Left cardiac atrium (tissue), 4 donors: ENCODE measurements at places on chromosomes 6 and 20. TPM values are rescaled to one million over a fixed set of nuclear protein-coding genes. Genes with fewer than 3 reads are reported as not detected.
A peak's percentile ranks its signal among the peaks of the same experiment; 100 is the strongest.

DNA sequence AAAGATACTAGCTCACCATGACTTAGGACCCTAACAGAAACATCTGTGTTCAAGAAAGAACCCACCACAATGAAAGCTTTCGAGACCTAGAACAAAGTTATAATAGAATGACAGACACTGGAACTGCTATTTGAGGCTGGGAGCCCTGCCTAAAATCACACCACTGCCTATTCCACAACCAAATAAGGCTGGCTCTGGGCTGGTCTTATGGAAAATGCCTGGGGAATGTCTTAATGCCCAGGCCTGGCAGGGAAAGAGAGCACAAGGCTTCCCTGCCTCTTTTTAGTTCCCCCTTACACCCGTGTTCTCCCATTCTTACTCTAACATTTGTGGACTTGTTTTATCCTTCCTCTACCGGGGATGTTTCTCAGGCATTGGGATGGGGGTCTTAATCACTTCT, 5.6 kb upstream of the METTL24 start:
- no peak for DNase-seq

DNA sequence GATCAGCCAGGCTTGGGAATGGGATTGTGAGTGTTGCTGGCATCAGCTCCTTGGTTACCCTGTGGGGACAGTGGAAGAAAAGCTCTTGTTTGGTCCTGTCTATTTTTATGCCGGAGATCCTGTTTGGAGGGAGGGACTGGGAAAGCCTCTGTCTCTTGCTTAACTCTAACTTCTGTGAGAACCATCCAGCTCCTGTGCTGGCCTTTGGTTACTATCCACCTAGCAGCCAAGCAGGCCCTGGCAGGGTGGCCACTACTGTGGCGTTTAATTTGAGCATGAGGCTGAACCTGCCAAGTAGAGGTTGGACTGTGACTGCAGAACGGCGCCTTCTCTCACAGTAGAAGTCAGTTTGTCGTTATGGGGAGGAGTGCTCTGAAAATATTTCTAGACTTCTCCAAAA, 193.3 kb downstream of the UTRN start:
- DNase-seq: peak; percentile 45

DNA sequence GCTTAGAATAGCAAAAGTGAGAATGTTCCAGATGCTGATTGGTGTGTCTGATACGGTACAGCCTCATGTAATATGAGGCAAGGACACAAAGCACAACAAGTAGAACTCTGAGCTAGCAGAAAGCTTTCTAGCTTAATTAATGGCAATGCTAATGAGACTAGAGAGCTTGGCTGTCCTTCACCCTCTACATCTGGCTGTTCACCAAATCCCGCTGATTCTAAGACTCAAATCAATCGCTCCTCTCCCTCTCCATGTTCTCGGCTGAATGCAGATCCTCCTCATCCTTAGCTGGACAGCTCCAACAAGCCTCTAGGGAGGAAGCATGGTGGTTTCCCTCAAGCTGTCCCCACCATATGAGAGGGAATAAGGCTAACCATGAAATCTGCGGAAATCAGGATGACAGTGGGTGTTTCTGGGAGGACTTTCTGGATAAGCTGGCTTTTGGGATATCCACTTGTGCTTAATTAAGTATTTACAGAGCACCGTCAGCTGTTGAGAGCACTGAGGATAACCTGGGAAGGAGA, 128.9 kb downstream of the FOXC1 start:
- no peak for DNase-seq

- DNase-seq: no peak
Observed at GRCh38 chr6:7132398-7133035, 24.8 kb downstream of the RREB1 start.

DNA sequence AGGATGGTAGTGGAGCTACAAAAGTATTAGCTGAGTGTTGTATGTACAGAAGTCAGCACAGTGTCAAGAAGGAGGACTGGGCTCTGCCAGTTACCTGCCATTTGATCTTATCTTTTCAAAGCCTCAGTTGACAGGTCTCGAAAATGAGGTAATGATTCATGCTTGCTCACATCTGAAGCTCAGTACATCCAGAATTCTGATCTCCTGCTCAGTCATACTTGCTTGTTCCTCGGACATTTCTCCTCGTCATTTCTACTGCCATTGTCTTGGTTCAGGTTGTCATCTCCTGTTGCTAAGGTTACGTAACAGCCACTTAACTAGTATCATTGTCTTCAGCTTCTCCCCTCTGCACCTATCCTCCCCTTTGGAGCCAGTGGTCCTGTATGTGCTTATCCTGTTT, 89.5 kb downstream of the SLX4IP start:
- no peak for DNase-seq

DNA sequence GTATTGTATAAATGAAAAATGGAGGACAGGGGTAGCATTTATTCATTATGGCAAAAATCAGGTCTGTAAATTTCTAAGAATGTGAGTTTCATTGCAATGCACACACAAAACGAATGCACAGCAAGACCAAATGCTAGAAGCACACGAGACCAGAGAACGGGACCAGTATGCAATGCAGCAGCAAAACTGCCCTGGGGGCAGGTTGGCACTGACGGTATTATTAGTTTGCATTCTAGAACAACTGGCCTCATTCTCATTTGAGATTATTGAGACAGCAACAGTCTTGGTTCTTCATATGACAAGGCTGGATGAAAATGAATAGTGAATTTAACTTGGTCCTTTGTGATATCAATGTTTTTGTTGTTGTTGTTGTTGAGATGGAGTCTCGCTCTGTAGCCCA, 9.0 kb upstream of the MTRES1 start:
- no peak for DNase-seq

DNA sequence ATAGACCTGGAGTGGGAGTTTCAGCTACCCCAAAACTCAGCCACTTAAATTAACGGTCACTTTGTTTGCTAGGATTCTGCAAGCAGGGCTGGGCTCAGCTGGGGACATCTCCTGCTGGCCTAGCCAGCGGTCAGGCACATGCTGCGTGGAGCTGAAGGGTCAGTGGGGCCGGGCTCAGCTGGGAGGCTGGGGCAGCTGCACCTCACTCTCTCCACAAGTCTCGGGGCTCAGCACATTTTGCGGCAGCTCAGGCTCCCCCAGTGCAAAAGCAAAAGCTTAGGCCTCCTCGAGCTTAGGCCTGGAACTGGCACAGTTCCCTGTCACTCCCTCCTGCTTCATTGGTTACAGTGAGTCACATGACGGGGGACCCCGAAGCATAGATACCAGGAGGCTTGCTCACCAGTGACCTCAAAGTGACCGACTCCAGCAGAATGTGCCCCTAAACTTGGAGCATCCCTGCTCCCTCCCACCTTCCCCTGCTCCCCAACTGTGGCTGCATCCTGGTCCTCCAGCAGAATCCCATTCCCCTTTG, 80.6 kb upstream of the CST7 start:
- DNase-seq: no peak

DNA sequence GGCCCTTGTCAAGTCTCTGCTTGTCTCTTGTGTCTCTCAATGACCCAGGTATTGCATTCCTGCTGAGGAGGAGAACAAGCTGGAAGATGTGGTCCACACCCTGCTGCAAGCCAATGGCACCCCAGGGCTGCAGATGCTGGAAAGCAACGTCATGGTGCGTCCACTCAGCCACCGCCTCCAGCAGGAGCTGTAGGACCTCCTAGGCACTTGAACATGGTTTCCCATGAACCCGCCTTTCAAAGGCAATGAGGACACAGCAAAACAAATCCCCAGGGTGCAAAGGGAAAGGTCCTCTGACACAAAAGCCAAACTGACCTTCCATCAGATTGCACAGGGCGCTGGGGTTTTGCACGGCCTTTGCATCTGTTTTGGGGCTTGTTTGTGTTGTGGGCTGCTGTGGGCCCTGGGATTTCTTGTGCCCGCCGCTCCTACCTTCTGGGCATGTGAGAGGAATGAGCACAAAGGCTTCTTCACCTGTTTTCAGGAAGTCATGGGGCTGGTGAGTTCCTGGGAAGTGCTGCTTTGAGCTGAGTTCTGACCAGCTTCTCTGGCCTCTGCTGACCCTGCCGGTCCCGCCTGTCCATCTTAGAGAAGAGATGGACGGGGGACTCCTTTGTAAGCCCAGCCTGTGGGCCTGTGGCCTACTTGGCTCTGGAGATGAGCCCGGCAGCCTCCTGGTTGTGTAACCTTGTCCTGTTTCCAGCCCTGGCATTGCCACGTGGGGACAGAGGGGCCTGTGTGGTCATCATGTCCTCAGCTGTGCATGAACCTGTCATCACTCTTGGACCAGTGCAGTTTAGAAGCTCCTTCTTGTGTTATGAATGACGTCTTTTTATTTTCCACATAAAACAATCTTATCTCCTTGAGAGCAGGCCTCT, 151.3 kb downstream of the DTNBP1 start:
- DNase-seq: peak; percentile 76

DNA sequence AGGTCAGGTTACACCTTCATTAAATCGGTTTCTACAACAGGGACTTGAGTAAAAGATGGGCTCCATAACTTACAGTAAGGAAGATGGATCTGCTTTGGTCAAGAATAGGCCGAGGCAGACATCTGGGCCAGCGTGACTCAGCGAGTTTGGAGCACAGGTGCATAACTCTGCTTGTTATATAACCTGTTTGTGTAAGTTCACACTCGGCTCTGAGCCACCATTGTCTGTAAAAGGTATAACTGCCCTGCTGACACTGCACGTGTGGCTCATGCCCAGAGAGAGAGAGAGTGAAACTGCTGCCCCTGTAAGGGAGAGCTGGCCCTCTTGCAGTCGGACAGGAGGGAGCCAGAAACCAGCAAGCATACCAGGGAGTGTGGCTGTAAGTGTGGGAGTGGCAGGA, 737.9 kb upstream of the SLC35B3 start:
- DNase-seq: no peak

DNA sequence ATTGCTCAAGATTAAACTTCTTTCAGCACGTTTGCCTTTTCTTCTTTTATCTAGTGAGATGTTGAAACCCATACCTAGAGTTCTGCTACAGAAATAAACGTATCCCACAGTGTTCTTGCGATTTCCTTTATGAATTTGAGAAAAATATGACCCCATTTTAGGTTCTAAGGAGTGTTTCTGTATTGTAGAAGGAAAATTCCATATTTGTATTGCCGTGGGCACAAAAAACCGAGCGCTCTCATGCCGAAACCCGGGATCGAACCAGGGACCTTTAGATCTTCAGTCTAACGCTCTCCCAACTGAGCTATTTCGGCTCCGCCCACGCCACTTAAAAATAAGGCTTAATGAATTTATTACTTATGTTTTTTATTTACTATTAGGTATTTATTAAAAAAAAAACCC, 23.7 kb downstream of the ZNF311 start:
- peak; percentile 71 for DNase-seq

- DNase-seq: peak; percentile 33
Observed at GRCh38 chr6:158040804-158041347, 59.2 kb downstream of the SYNJ2 start.

- no peak for DNase-seq
Observed at GRCh38 chr20:45153752-45154151, 20.9 kb upstream of the PI3 start.

- no peak for DNase-seq
Observed at GRCh38 chr6:166758136-166758704, 131.2 kb upstream of the RPS6KA2 start.

- peak; percentile 34 for DNase-seq
Observed at GRCh38 chr6:130365166-130366106, at the start of gene TMEM200A. Gene TMEM200A (plus strand): TSS chr6:130366017. CDS start chr6:130440423, 74,406 bp downstream.

DNA sequence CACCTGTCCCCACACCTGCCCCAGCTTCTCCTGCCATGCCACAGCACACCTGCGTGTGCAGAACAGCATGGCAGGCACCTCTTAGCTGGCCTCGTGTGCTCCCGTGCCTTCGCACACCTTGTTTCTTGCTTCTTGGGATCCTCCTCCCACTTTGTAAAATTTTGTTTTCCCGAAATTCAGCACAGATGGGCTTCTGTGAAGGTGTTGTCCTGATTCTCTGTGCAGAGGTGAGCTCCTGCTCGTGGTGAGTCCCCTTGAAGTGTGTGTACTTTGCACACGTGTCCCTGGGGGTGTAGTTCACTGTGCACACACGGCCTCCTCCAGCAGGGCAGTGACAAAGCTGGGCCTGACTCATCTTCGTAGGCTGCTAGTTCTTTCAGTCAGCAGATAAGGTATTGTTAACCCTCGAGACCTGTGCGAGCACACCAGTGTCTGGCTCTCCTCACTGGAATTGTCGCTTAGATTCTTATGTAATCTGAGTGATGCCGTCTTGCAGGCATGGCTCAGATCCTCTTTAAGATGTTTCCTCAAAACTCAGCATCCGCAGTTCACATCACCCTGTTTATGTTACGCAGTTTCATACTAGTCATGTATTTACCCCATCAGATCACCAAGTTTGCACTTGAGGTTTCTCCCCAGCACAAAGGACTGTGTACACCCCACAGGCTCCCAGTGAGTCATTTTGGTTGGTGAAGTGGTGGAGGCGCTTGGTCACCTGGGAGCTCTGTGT, 77.7 kb downstream of the CDYL start:
- DNase-seq: no peak

GRCh38 chr6:112155886-112156285, 68.5 kb downstream of the FAM229B start:
- no peak for DNase-seq

DNA sequence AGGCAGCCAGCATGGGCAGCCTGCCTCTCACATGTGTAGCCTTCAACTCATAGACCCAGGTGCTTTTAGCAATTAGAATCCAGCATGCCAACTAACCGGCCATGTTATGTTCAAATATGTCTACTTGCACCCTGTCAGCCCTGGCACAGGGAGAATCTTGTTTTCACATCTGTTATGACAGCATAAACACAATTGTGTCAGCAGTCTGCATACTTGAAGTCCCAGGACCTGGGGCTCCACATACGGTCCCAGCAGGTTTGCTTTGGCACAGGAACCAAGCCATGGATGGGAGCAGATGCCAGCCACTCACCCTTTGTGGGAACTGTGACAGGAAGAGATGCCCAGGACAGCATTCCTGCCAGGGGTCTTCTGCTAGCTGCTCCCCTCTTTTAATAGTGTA, 67.2 kb upstream of the SYNDIG1 start:
- no peak for DNase-seq

GRCh38 chr20:59385480-59385879, 85.1 kb downstream of the EDN3 start:
- no peak for DNase-seq

The IP6K3 gene
- total RNA-seq: 29.4 TPM

The HLA-DOB gene
- 0.24 TPM for total RNA-seq

The GGTLC1 gene
- not detected for total RNA-seq

The C4B gene
- 177 TPM for total RNA-seq

The CST7 gene
- 2.7 TPM for total RNA-seq

The PAK1IP1 gene
- 14.9 TPM for total RNA-seq

The ESF1 gene
- total RNA-seq: 11.6 TPM

The TAF11 gene
- total RNA-seq: 16.6 TPM

The PTCRA gene
- not detected for total RNA-seq

The EDN1 gene
- total RNA-seq: 2.7 TPM

The ANKEF1 gene
- total RNA-seq: 2.5 TPM
